ENCODE measurements at places on chromosomes 1 and 21.

DNA sequence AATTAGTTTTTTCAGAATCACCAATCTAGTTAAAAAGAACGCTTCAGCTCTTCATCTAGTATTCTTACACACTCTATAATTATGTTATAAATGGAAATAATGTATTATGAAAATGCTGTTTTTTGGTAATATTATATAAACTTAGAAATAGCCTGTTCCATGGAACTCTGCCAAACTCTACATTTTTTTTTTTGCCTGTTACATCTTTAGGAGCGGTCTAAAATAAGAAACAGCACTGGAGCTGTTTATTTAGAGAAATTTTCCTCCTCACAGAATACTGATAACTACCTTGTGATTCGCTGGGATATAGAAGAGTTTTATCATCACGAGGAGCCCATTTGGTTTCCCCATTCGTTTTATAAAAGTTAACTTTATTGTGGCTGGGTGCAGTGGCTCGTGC is 58.5 kb downstream of the PKN2 start:
- DNase-seq = no peak

GRCh38 chr1:111587509-111588174 is 31.9 kb upstream of the RAP1A start:
- no peak for DNase-seq

DNA sequence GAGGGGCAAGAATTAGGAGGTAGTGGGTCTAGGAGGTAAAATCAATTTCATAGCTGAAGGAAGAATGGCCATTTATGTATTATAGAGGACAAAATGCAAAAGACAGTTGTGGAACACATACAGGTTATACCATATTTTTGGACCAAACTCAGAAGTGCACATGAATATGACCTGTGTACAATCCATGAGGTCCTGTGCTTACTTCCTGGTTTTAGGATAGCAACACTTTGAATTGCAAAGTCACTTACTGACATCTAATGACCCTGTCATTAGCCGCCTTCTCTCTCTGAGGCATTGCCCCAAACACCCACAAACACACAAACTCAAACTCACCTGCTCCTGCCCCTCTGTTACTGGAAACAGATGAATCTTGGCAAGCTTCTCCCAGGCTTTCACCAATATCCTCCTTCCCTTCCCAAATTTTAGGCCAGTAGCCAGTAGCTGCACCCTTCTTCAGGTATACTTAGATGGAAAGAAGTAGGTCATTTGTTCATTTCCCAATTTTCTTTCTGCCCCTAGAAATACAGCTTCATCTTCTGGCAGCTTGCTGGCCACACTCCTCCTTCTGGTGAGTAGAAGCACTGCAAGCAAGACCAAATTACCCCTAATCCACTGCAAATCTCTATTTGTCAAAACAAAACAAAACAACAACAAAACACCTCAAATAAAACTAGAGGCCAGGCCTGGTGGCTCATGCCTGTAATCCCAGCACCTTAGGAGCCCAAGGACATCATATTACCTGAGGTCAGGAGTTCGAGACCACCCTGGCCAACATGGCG is 13.7 kb upstream of the RPL5 start:
- peak; percentile 31 for DNase-seq

DNA sequence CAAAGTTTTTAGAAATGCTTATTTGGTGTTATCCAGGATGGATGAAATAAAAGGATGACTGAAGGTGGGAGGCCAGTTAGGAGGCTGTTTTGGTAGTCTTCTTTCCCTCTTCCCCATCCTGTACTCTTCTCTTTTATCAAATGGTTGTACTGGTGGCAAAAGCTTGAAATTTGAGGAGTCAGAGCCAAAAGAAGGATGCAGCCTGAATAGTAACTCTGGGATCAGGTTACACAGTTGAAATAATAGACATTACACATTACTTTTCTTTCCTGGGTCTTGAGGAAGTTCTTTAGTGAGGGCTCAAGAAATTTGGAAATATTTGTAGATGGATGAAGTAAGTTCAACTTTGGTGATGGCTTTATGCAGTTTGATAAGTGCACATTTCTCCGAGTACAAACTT is 108.6 kb downstream of the GPR52 start:
- DNase-seq = no peak

DNA sequence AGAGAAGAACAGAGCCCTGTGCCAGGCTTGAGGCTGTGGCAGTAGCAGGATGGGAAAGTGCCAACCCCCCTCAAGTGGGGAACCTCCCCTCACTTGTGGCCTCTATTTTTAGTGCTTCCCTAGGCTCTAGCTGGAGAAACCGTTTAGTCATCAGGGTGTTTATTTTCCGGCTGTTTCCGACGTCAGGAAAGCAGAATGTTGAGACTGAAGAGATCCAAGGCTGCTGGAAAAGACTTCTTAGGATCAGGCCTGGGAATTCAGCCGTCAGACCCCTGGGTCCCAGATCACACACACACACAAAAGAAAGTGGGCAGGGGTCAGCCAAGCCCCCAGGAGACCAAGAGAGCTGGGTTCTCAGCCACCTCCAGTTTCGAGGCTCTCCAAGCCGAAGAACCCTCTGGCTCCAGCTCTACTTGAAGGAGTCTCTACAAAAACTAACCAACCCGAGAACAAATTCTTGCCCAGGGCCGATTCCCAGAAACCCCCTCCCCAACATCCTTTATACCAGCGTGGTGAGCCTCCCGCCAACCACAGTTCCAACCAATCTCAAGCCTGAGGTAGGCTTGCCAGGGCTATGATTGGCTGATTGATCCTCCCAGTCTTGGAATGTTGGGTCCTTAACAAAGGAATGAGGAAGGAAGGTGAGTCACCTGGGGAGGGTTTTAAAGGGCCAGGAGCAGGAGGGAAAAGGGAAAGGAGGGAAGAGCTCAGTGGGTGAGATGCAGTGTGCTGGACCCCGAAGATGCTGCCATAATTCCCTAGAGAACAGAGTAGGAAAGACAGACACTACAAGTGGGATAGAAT is 2.5 kb upstream of the MEF2D start:
- peak; percentile 96 for DNase-seq

DNA sequence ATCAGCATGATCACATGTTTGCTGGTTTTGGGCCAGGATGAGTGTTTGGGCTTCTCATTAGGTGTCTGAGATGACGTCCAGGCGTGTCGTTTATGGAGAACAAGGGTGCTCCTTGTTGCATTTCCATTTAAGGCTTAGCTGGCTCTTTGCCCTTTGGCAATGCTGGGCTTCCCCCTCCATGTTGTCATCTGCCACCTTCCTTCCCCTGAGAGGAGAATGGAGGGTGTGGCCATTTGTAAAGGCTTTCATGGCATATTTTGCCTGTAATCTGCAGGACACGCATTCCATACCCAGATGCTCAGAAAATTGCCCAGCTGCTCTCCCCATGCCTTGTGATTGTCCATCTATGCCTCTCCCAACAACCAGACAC is 27.7 kb downstream of the PKP1 start:
- no peak for DNase-seq

- peak; percentile 69 for DNase-seq
Measured at GRCh38 chr1:171433451-171433850, 51.9 kb upstream of the PRRC2C start.

All from fibroblast of skin of right quadriceps (primary cell).